MM.1S (cell line): ENCODE measurements at places on chromosomes 12 and 14.

DNA sequence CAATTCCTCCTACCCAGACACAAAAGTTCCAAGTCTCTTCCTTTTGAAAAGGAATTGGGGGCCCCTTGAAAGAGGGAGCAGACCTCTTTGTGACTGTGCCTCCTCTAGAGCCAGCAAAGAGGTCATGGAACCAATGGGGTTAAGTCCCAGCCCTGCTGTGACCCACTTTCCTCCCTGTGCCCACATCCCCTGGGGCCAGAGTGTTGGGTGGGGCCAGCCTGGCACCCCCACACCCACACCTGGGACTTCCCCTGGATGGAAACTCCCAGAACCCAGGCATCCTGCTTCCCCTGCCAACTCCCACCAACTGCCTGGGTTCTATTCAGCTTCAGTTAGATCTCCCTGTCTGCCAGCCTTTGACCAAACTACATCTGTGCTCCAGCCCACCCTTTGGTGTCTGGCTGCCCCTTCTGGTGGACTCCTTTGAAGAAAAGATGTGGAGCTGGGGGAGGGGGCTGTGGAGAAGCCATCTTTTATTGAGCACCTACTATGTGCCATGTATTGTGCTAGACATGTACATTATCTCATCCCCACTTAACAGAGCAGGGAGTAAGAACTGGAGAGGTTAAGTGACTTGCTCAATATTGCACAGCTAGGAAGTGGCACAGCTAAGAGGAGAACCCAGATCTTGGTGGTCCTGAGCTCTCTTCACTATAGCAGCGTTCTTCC is 4.6 kb upstream of the RARG start:
- no peak for DNase-seq

- DNase-seq: no peak
Observed at GRCh38 chr12:10563966-10564365, 49.4 kb downstream of the MAGOHB start.

GRCh38 chr12:5430641-5431603 is 986 bp upstream of the NTF3 start:
- DNase-seq: no peak

DNA sequence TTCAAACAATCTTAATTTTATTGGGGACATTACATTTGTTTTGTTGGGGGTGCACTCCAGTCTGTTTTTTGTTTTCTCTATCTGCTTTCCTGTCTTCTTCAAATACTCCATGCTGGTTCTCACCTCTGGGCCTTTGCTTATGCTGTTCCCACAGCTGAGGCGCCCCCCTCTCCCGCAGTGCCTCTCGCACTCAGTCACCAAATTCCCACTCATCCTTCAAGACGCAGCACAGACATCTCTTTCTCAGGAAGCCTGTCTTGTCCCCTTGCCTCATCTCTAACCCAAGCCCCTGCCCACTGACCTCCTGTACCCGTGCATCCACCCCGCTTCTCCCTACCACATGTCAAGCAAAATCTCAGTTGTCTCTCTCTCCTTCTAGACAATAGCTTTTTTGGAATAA is 43.7 kb upstream of the PRMT8 start:
- DNase-seq: no peak

DNA sequence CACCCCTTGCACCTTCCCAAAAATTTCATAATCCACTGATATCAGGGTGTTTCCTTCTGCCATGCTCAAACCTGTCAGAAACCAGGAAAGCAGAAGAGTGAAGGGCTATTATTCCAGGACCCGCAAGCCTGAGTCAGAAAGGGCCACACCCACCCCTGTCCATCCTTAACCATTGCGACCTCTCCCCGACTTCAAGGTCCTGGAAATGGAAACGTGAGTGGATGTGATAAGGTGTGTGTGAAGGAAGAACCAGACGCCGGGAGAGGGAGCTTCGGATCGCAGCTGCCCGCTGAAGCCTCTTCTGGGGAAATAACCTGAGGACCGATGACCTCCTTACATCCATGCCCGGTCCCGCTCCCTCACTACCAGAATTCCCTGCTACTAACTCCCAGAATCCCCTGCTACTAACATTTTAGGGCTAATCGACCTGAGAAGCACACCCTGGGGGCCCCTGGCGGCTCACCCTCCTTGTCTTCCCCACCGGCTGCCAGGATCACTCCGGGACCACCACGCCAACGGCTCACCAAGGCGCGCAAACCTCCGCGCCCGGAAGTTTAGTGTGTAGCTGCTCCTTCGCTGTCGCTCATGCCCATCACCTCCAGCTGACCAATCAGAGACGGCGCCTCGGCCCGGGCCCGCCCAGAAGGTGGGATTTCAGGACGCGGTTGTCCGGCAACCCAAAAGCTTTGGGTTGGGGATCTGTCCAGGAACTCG is at the start of gene ACYP1:
TSS of gene ACYP1 (minus strand) at position 534 of the 714 bp plus-strand sequence. CDS start at position 63, 471 bp downstream.
- DNase-seq: peak; percentile 77

GRCh38 chr14:35632271-35632670 is 98.3 kb downstream of the INSM2 start:
- no peak for DNase-seq

GRCh38 chr12:10111451-10111850 is 12.7 kb upstream of the CLEC1A start:
- DNase-seq: no peak

- no peak for DNase-seq
Observed at GRCh38 chr12:116620492-116621191, 61.5 kb downstream of the MAP1LC3B2 start.

DNA sequence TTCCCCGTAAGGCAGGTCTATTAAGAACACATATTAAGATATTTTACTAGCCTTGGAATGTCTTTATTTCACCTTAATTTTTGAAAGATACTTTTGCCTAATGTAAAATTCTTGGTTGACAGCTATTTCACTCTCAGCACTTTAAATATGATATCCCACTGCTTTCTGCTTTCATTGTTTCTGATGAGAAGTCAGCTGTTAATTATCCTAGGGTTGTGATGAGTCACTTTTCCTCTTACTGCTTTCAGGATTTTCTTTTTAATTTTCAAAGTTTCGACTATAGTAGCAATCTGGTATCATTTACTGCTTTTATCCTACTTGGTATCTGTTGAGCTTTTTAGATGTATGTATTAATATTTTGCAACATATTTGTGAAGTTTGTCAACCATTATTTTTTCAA is 578.9 kb upstream of the ATP2B1 start:
- no peak for DNase-seq

- DNase-seq: no peak
Observed at GRCh38 chr12:120100630-120101029, 15.9 kb downstream of the RAB35 start.

- peak; percentile 9 for DNase-seq
Observed at GRCh38 chr14:43539210-43539609, 967.9 kb downstream of the FSCB start.

DNA sequence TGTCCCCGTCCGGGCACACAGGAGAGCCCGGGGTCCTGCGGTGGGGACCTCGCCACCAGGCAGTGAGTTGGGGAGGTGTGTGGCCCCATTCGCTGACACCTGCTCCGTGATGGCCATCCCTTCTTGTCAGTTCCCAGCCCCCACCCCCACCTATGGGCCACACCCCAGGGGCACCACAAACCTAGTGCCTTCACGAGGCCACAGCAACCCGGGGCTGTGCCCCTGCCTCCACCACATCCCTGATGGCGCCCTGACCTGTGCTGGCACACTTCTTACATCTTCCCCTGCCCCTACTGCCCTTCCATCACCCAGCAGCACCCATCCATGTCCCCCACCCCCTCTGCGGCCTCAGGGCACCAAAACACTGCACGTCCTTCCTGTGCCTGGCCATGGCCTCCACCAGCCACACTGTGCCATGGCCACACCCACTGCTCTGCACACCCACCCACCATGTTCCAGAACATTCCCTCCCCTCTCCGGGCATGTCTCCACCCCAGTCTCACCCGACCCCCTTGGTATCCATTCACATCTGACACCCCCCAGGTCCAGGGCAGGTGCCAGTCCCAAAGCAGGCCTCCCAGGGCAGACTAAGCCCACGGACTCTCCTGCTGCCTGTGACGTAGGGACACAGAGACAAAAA is 24.4 kb downstream of the JAG2 start:
- no peak for DNase-seq

DNA sequence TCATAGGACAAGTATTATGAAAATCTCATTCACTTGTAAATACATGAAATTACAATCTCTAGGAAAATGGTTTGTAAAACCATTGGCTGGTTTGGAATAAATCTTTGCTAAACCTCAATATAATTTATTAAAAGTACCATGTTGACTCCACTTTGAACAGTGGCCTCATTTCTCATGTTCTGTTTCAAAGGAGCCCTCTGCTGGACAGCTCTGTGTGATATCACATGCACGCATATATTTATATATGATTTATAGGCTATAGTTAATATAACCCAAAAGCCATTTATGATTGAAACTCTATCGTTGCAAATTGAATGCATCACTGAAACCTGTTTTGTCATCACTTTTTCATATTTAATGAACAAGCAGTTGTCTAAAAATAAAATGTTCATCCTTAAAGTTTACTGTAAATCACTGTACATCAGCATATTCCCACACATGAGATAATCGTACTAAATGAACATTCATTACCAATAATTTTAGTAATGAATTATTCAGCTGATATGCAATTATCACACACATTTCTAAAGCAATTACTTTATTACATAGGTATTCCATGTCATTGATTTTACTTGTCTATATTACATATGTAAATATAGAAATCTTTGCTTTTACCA is 493.8 kb downstream of the NPAS3 start:
- peak; percentile 9 for DNase-seq

DNA sequence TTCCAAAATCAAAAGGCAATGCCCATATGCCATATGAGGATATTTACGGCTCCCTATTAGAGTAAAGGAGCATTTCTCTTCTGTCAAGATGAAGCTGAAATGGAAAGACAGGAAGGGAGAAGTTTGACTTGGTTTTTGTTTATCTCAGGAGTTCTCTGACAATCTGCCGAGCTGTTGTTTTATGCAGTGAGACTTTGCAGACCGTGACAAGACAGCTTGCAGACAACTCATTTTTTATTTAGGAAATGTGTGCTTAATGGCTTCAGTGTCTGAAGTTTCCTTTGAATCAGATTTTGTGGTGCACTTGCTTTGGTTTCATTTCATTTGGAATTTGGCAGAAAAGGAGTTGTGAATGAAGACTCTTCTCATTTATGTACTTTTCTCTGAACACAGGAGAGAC is 145.4 kb downstream of the C12orf50 start:
- DNase-seq: no peak

DNA sequence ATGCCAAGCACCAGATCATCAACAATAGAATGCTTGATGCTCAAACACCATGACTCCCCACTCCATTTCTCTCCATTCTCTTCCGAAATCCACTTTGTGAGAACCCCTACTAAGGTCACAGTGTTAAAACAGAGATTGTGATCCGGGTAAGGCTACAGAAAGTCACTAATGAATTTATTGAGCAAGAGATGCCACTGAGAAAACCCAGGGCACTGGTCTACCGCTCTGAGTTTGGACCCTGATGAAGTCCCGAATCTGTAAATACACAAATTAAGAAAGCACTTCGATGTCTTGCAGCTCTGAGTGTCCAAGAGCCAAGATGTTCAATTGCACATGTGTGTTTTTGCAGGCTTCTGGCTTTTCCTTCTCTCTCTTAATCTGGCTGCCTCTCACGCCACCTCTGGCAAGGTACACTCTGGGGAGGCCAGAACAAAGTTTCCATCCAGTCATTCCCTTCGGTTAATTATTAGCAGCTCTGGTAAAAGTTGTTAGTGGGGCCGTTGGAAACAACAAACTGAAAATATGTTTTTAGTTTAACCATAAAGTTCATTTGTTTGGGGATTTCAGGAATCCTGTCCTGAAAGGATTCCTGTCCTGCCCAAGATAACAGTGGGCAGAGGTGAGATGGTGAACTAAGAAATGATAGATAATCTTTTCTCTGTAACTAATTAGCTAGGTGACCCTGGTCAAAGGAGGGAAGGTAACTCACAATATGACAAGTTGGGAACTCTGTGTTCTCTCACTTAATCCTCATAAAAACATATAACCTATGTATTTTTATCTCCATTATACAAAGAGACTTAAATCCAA is 75.4 kb downstream of the BTG1 start:
- no peak for DNase-seq

DNA sequence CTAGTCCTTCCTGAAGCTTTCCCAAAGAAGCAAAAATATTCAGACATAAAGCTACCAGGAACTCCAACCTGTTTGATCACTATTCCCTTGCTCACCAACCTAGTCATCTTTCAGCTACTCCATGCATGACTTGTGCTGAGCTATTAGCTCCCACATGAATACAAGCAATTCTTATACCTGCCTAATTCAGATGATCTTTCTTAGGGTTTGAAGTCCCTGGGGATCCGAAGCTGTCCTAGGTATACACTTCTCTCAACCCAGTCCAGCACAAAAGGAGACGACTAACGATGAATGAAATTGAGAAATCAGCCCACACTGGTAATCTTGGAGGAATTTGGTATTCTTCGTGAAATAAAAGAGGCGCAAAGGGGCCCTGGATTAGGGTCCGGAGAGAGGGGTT is 631 bp upstream of the PTGR2 start:
- no peak for DNase-seq

DNA sequence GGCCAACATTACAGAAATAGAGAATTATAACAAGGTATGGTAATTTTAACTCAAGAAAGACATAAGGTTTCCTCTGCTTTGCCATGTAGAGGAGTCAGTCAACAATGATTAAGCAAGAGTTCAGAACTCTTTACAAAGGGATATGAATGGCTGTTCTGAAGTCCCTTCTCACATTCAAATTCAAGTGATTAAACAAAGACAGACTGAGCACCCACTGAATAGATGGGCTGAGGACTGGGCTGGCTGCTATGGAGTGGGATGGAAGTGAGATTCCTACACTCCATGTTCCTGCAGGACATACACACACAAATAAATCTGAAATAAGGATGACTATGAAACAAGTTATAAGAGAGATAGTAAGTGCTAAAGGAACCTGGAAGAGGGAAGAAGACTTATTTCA is 199.0 kb upstream of the GRIP1 start:
- DNase-seq: no peak

DNA sequence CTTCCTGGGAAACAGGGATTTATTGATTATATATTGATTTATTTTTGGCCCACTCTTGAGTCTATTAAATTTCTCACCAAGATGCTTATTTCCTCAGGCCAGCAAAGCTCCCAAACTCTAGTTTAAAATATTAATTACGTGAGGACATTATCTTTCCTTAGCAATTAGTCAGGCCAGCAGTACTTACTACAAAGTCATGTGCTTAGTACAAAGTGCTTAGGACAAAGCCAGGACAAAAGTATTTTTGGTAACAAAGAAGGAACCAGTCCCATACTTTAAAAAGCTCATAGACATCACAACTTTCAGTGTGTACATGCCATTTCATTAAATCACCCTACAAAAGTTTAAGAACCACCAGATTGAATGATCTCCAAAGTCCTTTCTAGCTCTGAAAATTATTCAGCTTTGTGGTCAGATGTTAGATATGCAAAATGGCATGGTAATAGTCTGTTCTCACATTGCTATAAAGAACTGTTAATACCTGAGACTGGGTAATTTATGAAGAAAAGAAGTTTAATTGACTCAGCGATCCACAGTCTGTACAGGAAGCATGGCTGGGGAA is 94.7 kb upstream of the PWP1 start:
- DNase-seq: no peak

DNA sequence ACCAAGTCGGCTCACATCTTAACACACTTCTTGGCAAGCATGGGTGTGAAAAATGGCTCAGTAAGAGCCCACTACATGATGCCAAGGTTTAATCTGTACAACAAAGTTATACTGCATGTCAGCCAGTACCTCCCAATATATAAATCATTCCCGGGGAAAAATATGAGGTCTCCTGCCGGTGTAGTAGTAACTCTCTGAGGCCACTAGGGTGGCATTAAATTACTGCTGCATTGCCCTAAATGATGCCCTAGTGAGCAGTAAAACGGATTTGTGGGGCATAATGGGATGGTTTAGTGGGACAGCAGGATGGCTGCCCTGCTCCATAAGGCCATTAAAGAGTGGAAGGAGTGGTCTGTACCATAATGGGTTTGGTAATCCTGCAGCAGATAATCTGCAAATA is 267.7 kb downstream of the MED13L start:
- DNase-seq: no peak
